ENCODE measurements at places on chromosomes 16 and 17.

DNA sequence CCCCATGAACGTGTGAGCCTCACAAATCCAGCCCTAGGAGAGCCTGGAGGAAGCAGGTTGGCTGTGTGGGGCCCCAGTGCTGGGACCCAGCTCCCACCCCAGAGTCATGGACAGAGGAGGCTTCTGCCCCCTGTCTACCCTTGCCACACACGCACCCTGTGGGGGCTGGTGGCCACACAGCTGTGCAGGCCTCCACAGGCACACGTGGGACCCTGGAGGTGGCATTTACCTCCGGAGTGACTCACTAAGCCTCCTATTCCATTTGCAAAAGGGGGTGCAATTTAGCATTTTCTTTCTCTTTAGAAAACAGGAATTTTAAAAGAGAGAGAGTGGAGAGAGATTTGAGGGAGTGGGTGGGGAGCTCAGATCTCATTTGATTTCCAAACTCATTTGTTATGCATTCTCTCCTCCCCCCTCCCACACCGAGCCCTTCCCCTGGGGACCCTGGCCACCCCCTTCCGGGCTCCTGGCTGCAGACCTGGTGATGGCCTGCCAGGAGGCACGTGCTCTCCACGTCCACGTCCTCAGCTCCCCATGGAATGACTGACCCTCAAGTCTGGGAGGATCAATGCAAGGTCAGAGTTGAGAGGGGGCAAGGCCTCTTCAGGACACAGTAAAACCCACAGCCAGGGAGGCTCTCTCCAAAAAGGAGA is 6.8 kb downstream of the PITPNM3 start:
- DNase-seq: no peak

DNA sequence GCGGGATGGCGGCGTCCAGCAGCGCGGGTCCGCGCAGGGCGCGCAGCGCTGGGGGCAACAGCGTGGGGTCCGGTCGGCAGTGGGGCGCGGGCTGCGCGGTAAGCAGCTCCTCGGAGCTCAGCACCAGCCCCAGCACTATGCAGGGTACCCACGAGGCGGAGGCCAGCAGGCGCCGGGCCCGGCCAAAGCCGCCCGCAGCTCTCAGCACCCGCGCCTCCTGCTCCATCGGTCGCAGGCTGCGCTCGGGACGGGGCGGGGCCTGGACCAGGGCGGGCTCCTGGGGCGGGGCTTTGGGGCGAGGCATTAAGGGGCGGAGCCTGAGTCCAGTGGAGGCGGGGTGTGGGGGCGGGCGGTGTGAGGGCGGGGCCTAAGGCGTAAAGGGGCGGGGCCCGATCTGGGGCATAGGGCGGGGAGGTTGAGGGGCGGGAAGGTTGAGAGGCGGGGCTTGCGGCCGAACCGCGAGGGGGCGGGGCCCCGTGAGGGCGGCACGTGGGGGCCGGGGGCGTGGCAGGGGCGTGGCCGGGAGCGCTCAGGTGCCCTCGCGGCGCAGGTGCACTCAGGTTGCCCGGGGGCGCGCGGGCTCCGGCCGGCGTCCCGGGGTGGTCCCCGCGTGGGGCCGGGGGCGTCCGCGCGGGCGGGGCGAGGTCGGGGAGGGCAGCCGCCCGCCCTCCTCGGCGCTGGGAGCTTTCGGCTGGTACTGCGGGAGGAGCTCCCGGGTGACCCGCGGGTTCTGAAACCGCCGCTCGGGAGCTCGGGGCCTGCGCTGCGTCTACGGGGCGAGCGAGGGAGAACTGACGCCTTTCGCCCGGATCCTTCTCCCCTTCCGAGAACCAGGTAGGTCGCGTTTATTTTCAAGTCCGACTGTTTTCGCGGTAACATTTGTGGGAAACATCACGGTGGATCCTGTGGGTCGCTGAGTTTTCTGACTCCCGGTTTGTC is 1.4 kb upstream of the SLC22A31 start:
- DNase-seq: peak; percentile 85

GRCh38 chr17:43003542-43004172 is 2.9 kb upstream of the IFI35 start:
- DNase-seq: no peak

GRCh38 chr16:88616320-88616719 is 22.1 kb upstream of the IL17C start:
- no peak for DNase-seq

GRCh38 chr17:38460082-38460715 is 31.9 kb downstream of the ARHGAP23 start:
- DNase-seq: no peak

DNA sequence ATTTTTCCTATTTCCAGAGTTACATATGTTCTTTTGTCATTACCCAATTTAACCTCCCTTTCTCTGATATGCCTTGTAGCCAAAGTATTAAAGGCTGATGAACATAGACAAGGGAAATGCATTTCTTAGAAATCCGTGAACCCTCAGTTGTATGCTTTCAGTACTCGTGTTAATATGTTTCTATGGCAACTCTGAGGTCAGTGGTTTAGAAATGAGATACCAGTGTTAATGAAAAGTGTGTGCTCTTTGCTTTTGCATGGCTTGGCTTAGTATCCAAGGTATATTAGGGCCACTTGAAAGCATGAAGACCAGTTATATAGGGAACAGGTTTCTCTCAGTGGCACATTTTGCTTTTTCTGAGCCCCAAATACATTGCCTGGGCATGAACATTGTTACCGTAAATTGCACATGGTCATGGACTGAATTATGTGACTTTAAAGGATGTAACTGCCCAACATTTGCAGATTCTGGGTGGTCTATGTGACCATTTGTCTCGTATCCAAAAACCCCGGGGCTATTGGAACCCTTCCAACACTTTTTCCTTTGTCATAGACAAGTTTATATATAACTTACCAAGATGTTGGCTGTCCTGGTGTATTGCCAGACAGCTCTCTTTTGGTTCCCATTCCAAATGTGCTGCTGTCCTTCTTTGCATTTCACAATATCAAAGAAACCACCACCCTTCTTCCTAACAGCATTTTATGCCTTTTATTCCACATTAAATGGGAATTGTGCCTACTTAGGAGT is 17.5 kb downstream of the ABHD15 start:
- peak; percentile 27 for DNase-seq

- no peak for DNase-seq
Observed at GRCh38 chr16:72206299-72206698, 34.3 kb upstream of the PMFBP1 start.

- DNase-seq: no peak
Observed at GRCh38 chr17:61678339-61678738, 87.3 kb upstream of the NACA2 start.

GRCh38 chr17:16435925-16436886 is 20.8 kb downstream of the TRPV2 start:
- DNase-seq: no peak

GRCh38 chr17:31128241-31128640 is 33.5 kb downstream of the NF1 start:
- no peak for DNase-seq

DNA sequence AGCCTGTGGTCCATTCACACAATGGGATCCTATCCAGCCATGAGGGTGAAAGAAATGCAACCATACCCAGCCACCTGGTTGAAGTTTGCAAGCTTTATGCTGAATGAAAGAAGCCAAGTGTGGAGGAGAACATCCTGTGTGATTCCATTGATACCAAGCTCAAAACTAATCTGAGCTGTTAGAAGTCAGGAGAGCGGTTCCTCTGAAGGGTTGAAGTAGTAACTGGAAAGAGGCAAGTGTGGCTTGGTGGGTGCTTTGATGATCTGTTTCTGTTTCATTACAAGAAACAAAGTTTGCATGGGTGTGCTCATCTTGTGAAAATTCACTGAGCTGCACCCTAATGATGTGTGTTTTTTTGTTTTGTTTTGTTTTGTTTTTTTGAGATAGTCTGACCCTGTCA is 99.4 kb downstream of the SALL1 start:
- no peak for DNase-seq

DNA sequence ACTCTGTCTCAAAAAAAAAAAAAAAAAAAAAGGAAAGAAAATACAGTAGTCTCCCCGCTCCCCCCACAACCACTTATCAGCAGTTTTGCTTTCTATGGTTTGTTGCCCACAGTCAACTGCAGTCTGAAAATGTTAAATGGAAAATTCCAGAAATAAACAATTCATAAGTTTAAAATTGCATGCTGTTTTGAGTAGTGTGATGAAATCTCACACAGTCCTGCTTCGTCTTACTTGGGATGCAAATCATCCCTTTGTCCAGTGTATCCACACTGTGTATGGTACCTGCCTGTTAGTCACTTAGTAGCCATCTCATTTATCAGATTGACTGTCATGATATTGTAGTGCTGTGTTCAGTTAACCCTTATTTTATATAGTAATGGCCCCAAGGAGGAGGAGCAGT is 41.5 kb downstream of the NF1 start:
- no peak for DNase-seq

- DNase-seq: peak; percentile 61
Observed at GRCh38 chr17:18185391-18185790, 1.8 kb downstream of the ALKBH5 start.

DNA sequence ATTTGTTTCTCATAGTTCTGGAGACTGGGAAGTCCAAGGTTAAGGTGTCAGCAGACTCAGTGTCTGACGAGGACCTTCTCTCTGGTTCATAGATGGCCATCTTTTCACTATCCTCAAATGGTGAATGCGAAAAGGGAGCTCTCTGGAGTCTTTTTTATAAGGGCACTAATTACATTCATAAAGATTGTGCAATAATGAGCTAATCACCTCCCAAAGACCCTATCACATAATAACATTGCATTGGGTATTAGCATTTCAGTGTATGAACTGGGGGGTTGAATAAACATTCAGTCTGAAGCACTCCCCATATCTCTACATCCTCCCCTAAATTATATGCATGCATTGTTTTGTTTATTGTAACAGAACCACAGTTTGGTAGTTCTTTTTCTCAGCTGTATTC is 1086.5 kb downstream of the CDH11 start:
- DNase-seq: no peak

- no peak for DNase-seq
Observed at GRCh38 chr17:16150251-16150856, 65.0 kb downstream of the NCOR1 start.

DNA sequence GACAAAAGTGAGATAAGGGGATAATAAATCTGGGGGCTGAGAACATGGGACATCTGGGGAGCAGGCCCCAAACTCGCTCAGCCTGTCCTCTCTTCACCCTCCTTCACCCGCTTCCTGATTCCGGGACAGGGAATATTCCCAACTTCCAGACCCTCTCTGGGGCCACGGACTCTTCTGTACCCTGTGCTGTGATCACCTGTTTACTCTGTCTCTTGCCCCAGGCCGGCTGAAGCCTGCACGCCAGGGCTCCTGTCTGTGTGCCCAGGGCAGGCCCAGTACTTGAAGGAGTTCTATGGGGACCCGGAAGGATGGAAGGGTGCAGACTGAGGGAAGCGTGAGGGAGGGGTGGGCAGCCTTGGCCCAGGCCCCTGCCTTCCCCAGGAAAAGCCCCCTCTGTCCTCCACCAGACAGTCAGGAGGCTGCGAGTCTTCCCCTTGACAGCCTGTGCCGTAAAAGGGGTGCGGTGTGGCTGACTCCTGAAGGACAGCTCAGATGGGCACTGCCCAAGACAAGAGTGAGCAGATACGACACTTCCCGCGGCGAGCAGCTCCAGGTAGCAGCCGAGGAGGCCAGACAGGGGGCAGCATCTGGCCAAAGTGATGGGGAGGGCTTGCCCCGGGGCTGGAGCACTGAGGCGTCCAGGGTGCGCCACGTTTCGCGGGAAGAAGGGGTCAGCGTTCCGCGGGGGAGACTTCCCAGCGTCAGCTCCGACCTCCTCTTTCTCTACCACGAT is 1.0 kb upstream of the CCNF start:
- DNase-seq: no peak

- DNase-seq: peak; percentile 94
Observed at GRCh38 chr16:29899516-29900101, at the start of gene SEZ6L2. Gene SEZ6L2 (minus strand): TSS chr16:29899550. CDS start chr16:29899019, 531 bp downstream.

- no peak for DNase-seq
Observed at GRCh38 chr16:69886726-69887125, 64.4 kb upstream of the CLEC18A start.

- no peak for DNase-seq
Observed at GRCh38 chr17:78429618-78429995, 51.2 kb downstream of the PGS1 start.

- DNase-seq: no peak
Observed at GRCh38 chr16:86305440-86305839, 204.9 kb upstream of the FOXF1 start.
